Left ventricle myocardium inferior (tissue), 1 donor: ENCODE measurements at places on chromosomes 1 and 21. TPM values are rescaled to one million over a fixed set of nuclear protein-coding genes. Genes with fewer than 3 reads are reported as not detected.

The C1orf116 gene
- 0.74 TPM for total RNA-seq

The BGLAP gene
- total RNA-seq = 0.30 TPM

The SLC44A5 gene
- 0.58 TPM for total RNA-seq

The RUNX3 gene
- total RNA-seq = 0.52 TPM

The ZBTB8A gene
- total RNA-seq = 3.4 TPM

The LCE1F gene
- total RNA-seq = not detected

The CFAP57 gene
- not detected for total RNA-seq

The CD1D gene
- 1.4 TPM for total RNA-seq

The CRABP2 gene
- 0.60 TPM for total RNA-seq

The PDE9A gene
- total RNA-seq = 3.2 TPM

The STUM gene
- total RNA-seq = 0.85 TPM

The REN gene
- not detected for total RNA-seq

The LENEP gene
- total RNA-seq = not detected

The DSCAM gene
- not detected for total RNA-seq

The CR1 gene
- total RNA-seq = 2.0 TPM

The RNASEL gene
- 3.5 TPM for total RNA-seq

The CFHR5 gene
- total RNA-seq = not detected

The CD164L2 gene
- not detected for total RNA-seq

The ASTN1 gene
- total RNA-seq = 0.33 TPM
